T-helper 22 cell (primary cell): ENCODE measurements at places on chromosomes 12 and 14.

- no peak for DNase-seq
Measured at GRCh38 chr14:22319526-22320361, 269.3 kb downstream of the DAD1 start.

GRCh38 chr12:10182354-10183049 is 3.7 kb downstream of the TMEM52B start:
- no peak for DNase-seq

- DNase-seq: no peak
Measured at GRCh38 chr12:104707194-104707593, 250.4 kb downstream of the CHST11 start.

- DNase-seq: no peak
Measured at GRCh38 chr12:69343885-69344612, 4.1 kb upstream of the LYZ start.

- no peak for DNase-seq
Measured at GRCh38 chr14:79037593-79037992, 867.4 kb downstream of the NRXN3 start.

GRCh38 chr12:107159384-107159900 is 66.1 kb upstream of the CRY1 start:
- DNase-seq: no peak

- no peak for DNase-seq
Measured at GRCh38 chr12:96425321-96425720, 25.1 kb upstream of the CDK17 start.

DNA sequence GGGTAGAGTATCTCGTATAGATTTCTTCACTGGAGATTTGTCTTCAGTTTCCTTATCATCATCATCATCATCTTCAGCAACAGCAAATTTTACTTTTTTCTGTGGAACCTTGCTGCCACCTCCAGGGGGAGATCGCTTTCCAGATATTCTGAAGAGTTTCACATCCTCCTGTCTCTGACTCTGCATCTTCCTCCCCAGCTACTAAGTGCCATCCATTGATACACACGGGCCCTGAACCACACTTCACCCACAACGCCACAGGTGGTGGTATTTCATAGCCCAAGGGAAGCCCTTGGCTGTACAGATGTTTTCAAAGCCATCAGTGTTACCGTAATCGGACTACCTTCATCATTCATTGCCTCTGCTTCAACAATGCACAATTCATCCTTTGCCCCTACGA is 82.2 kb downstream of the PPP2R5C start:
- DNase-seq: peak; percentile 37

DNA sequence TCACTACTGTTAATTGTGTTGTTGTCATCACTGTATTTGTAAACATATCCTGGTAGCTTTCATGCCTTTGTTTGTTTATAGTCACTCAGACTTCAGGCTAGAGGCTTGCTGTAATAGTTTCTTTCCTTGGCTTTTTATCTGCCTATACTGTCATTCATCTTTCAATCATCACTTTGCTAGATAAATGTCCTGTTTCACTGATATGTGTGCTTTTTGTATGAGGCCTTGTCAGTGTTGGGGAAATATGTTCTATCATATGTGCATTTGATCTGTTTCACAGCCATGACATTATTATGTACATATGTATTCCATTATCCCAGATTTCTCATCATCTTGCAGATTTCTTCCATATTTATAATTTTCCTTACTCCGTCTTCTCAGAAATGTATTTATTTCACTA is 558.9 kb upstream of the LRFN5 start:
- DNase-seq: no peak

- DNase-seq: no peak
Measured at GRCh38 chr14:100816950-100817901, 8.7 kb upstream of the MEG3 start.

DNA sequence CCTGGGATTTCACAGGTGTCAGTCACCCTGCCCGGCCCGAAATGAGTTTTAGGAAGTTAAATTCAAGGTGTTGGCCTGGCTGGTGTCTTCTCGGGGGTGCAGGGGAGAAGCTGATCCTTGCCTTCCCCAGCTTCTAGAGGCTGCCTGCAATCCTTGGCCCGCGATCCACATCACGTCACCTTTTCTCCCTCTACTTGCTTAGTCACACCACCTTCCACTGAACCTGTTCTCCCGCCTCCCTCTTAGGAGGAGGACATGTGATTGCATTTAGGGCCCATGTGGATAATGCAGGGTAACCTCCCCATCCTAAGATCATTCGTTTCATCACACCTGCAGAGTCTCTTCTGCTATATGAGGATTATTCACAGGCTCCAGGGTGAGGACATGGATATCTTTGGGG is 25.4 kb upstream of the ATXN2 start:
- no peak for DNase-seq

DNA sequence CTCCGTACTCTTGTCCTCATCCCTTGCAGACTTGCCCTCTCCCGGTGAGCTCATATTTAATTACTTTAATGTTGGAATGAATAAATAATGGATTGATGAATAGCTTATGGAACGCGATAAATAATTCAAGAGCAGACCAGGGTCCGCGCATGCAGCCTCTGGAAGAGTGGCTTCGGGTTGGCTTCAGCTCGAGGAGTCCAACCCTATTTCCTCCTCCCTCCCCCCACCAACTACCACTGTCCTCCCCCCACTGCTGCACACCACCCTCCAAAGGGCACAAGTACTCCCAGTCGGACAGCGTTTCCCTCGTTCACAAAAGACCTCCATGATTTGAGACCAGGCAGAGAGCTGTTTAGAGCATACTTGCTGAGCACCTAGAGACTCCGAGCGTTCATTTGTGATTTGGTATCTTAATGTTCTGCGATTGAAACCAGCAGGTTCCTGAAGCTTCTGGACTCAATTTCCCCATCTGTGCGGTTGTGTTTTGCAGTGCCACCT is 647 bp upstream of the SIX1 start:
- no peak for DNase-seq

DNA sequence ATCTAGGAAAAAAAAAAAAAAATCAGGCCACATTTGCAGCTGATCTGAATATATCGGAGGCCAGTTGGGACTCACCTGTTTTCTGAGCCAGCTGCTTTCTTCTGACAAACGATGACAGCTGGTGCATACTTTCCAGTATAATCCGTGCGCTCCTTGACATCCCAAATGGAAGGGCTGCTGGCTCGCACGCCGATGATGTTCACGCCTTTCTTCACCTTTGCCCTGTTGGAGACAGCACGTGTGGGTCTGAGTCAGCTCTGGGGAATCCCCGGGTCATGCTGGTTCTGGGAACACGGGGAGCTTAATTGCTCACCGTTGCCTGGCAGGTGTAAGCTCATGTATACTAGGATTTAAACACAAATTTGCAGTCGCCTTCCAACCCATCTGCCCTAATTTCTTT is 372.8 kb downstream of the TMEM132D start:
- no peak for DNase-seq

GRCh38 chr14:91277546-91278382 is 33.3 kb upstream of the GPR68 start:
- no peak for DNase-seq

- no peak for DNase-seq
Measured at GRCh38 chr14:21990116-21990515, 316.5 kb upstream of the OR4E1 start.

DNA sequence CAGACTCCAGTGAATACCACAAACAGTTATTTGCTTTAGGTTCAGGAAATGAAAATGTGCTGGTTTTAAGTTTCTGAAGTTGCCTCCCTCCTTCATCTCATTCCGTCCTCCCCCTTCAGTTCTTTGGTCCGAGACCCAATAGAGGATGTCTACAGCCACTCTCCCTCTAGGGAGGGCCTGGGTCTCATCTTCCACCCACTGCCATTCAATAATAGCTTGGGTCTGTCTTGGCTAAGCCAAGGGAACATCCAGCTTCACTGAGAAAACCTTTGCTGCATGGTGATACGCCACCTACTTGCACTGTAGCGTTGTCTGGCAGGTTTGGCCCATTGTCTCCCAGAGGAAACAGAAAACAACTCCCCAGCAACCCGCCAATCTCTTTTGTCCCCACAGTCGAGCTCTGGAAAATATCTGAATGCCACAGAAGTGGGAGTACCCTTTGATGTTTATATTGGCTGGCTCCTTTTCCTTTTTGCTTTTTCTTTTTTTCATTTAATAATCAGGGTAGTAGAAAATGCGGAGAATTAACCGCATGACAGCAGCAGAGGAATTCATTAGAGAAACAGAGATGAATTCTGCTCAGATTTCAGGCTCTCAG is 380.1 kb downstream of the RAD51B start:
- no peak for DNase-seq

- DNase-seq: no peak
Measured at GRCh38 chr14:103022002-103022684, 35.2 kb downstream of the CDC42BPB start.

DNA sequence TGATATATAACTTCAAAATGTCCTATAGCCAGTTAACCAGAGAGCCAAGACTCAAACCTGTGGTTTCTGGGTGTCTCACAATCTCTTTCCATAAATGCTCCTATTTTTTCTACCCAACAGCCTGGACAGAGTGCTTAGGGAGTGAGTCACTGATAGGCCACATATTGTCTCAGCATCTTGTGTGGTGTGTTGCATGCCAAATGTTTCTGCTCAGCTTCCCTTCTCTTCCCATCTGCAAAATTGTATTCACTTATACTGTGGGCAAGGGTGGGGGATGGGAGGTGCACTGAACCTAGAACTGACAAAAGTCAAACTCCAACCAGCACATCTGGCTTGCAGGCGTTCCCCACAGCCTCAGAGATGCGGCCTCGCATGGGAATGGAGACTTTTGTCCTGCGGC is 123.3 kb downstream of the KCNA5 start:
- no peak for DNase-seq

- DNase-seq: no peak
Measured at GRCh38 chr12:64544371-64545080, 65.8 kb upstream of the RASSF3 start.

DNA sequence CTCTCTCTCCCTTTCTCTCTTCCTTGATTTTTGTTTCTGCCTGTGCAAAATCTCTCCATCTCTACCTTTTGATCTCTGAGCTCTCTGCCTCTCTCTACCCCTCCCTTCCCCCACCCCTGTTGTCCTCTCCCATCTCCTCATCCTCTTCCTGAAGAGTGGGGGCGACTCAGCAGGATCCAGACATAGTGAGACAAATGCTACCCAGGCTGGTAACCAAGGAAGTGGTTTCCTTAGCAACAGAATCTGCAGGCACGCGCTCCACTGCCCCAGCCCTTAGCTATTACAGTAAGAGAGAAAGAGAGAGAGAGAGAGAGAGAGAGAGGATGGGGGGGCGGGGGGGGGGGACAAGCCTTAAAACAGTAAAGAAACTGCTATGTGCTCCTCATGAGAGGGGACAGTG is 85.6 kb downstream of the CMKLR1 start:
- DNase-seq: no peak

GRCh38 chr12:128240745-128241144 is 26.2 kb upstream of the TMEM132C start:
- no peak for DNase-seq

- no peak for DNase-seq
Measured at GRCh38 chr12:87943762-87944161, 85.4 kb downstream of the C12orf50 start.

GRCh38 chr12:75715323-75715644 is 203.9 kb upstream of the KRR1 start:
- no peak for DNase-seq

DNA sequence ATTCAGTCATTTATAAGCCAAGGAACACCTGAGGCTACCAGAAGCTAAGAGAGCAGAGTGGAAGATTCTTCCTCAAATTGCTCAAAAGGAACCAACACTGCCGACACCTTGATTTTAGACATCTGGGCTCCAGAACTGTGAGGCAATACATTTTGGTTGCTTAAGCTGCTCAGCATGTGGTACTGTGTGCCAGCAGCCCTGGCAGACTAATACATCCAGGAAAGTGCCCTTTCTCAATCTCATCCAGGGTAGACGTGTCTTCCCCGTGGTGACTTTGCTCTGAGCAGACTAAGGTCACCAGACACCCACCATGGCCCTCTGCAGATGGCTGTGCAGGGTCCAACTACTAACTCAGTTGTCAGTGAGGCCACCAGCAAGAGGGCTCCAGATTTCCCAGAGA is 122.8 kb downstream of the VRK1 start:
- DNase-seq: no peak

- DNase-seq: no peak
Measured at GRCh38 chr12:25337916-25338315, 87.2 kb upstream of the KRAS start.

DNA sequence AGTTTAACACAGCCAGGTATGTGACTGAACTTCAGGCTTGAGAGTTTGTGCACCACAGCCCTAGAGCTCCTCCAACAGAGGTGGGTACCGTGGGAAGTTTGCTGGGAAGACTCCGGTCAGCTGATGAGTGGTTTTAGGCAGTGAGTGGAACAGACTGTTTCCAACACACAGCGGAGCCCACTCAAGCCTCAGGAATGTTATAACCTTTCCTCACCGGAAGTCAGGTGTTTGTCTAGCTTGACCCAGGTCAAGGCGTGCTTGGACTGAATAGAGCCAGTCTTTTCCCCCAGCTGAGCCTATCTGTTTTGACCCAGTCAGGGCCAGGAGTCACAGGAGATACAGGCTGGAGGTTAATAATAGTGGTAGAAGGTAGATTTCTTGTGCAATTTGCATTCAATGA is 138.4 kb upstream of the PARP11 start:
- no peak for DNase-seq

- no peak for DNase-seq
Measured at GRCh38 chr12:57846285-57846576, 298 bp downstream of the CTDSP2 start.

DNA sequence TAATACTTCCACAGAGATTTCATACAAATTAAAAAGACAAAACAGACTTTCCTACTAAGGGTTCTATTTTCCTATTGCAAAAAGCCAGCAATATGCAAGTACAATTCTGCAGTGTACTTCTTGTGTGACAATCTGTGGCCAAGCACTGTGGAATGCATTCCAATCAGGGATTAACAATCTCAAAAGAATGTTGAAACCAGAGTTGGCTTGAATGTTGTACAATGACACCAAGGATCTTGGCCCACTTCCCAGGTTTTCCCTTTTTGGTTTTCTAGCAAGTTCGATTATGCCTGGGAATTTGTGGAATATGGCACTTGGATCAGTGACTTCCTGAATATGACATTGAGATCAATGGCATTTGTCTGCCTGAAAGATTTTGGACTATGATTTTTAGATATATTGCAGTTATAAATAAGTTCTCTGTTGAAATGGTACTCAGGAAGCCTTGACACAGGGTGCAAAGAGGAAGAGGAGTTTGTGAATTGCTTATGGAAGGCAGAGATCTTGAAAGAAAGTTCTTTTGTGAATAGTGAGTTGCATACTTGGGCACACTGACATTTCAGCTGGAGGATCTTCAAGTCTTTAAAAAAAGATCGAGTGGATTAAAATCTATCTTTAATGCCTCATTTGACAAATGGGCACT is 81.4 kb upstream of the FERMT2 start:
- no peak for DNase-seq

DNA sequence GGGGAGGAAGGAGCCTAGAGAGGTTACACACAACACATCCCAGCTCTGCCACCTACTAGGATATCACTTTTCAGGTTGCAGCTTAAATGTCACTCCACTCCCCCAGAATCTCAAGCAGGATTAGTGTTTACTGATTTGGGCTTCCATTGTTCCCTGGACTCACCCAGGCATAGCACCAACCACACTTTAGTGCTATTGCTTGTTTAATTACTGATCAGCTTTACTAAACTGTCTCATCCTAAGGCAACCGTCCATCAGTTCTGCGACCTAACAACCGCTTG is 6.1 kb upstream of the KRT18 start:
- DNase-seq: no peak

GRCh38 chr12:23222801-23223200 is 597.8 kb downstream of the ETNK1 start:
- DNase-seq: no peak

- DNase-seq: no peak
Measured at GRCh38 chr12:87981495-87981894, 47.7 kb downstream of the C12orf50 start.

- no peak for DNase-seq
Measured at GRCh38 chr14:23550131-23550811, 1.3 kb downstream of the ZFHX2 start.
